ENCODE measurements at places on chromosomes 7 and 10.

DNA sequence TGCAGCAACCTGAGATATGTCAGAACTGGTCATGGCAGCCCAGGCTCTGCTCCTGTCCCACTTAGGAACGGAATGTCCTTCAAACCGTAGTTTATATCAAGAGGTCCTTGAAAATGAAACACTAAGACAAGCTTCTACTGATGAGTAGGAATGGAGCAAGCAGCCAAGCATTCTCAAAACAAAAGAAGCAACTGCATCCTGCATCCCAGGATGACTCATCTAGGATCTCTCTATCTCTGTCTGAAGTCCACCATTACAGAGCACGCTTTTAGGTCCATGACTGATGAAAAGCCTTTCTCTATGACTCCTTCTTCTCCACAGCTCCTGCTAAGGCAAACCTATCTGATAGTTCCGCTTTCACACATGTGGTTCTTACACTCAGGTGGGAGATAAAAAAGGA is 16.3 kb downstream of the MBL2 start:
- no peak for DNase-seq

- no peak for DNase-seq
Observed at GRCh38 chr7:132255115-132255797, 321.0 kb downstream of the PLXNA4 start.

DNA sequence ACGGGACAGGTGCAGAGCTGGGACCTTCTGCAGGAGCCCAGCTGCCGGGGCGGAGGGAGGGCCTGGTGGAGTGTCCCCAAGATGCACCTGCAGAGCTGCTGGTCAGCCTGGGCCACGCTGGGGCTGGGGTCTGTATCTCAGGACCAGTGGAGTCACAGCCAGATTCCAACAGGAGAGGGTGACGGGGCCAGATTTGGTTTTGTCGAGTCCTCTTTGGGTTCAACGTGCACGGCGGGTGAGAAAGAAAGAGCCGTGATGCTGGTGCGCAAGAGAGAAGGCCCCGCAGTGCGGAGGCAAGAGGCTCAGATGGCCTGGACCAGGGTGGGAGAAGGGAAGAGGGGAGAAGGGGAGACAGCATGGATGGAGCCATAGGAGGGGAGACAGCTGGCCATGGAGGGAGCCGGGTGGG is 462.9 kb downstream of the PTPRN2 start:
- DNase-seq: no peak

DNA sequence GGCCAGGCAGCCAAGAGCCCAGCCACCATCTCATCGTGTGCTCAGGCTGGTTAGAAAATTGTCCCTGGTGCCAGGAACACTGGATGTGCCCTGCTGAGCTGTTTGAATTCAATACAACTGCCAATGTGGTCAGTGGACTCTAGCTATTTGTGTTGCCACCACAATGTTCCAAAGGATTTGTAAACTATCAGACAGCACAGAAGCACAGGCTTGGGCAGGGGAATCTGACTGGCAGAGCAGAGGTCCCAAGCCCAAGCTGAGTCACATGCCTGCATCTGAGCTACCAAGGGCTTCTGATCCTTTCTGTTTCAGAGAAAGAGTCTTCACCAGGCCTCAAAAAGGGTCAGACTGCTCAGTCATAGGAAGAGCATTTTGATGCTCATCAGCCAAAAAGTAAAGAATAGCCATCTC is 232.1 kb upstream of the SEMA3C start:
- no peak for DNase-seq

DNA sequence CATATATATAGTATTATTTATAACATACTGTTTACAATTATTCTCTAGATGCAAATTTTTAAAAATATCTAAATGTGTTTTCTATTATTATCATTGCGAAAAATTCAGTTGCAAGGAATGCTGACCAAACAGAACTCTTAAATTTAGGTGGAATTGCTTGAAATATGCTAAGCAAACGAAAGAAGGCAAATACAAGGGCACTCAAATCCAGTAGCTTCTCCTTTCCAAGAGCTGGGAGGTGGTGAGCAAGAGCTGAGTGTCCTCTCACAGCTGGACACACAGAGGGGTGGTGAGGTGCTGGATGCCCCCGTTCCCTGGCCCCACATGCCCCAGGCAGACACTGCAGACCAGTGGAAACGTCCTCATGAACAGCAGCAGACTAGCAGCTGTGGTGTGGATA is 166.0 kb downstream of the TAX1BP1 start:
- DNase-seq: no peak

DNA sequence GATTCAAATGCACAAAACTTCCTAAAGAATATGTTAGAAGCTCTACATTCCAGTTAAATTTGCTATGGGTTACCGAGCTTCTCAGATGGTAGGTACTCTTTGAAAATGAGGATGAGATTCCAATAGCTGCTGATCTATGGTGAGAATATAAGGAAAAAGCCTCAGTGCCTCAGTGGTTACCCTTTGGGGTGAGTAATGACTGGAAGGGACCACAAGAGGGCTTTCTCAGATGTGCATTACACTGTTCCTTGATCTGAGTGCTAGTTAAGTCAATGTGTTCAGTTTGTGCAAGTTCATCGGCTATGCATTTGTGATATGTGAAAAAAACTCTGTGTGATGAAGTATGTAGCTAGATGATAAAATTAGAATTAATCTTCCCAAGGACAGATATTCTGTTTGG is 3.5 kb downstream of the NRCAM start:
- no peak for DNase-seq

- no peak for DNase-seq
Observed at GRCh38 chr10:71314694-71315225, 4.3 kb upstream of the SLC29A3 start.

DNA sequence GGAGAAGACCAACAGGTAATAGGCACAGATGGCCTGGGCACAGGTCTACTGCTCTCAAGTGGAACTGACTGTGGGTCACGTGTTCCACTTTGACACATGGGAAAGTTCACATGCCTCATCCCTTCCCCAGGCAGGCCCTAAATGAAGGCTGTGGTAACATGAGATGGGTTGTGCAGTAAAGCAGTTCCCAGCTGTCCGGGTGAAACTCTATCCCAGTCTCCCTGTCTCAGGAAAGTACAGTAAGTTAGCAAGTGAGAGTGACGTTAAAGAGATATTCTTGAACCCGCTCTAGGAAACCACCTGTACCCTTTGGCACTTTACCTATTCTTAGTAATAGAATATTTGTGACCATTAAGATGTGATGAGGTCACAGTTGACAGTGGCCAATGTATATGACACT is 343.7 kb upstream of the AOAH start:
- DNase-seq: no peak

DNA sequence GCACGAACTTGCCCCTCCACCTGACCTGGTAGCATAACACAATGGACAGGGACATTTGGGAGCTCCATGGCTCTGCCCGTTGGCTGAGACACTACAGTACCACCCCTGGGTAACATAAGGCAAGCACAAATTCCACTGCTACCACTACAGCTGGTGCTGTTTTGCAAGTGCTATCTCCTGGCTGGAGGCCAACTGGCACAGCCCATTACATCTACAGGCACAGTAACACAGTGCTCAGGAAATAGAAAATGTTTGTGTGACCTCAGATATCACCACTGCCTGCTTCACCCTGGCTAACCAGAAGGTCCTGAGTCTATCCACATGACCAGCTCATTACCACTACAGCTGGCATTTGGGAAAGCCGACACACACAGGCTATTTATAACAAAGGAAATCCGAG is 631.1 kb upstream of the MBL2 start:
- DNase-seq: no peak

- no peak for DNase-seq
Observed at GRCh38 chr10:97159646-97160305, 26.0 kb downstream of the SLIT1 start.

DNA sequence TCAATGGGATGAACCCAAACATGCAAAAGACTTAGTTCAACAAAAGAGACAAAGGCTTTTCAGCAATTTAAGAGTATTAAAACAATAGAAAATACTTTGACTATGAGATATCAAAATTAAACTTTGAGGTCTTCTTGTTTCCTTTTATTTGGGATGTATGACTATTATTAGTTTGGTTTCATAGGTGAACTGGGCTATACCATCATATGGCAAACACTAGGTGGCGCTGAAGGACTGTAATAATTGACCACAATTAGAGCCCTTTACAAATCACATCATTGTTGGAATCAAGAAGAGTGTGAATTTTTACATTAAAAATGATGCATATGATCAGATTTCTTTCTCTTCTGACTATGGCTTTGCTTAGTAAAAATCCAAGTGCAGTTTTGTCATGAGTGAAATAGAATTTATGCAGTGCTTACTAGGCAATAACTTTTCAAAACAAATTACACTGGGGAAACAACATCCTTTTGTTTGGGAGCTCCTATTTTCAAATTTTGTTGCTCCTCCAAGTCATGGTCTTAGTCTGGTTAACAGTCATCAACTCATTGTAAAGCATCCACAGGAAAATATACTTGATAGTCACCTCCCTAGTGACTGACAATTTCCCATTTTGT is 14.7 kb upstream of the NXPH1 start:
- DNase-seq: peak; percentile 57

- DNase-seq: no peak
Observed at GRCh38 chr7:44194069-44194468, 4.8 kb upstream of the GCK start.

- DNase-seq: no peak
Observed at GRCh38 chr10:16612981-16613355, 91.3 kb upstream of the C1QL3 start.

DNA sequence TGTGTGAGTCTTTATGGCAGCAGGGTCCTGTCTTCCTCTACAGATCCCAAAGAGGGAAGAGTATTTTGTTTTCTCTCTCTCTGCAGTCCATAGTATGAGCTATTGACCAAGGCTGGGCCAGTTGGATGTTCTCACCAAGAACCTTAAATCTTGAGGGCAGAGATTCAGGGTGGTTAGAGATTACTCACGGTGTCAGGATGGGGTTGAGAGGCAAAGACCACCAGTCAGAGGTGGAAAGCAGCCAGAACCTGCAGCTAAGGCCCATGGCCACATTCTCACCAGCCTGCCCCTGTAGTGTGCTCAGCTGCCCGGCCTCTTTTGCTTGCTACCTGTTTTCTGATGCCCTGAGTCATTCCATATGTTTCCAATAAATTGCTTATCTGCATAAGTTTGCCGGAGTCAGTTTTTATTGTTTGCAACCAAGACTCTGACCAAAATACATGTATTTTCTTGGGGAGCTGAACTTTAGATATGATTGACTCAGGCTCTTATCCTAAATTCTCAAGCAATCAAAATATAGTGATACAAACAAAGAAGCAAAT is 67.0 kb downstream of the MAP3K8 start:
- no peak for DNase-seq

DNA sequence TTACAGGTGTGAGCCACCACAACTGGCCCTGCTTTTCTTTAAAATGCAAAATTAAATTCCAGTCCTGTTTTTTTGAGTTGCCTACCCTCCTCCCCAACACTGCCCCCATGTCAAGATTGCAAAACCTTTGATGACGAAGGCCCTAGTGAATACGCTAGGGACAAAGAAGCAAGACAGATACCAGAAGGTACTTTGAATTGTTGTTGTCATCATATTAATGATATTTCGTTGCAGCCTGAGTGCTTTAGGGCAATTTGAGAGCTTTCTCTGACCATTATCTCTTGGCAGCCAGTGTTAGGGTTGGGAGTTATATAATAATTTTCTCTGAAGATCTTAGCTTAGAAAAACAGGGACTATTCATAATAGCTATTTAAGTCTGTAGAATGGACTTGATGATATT is 7.1 kb downstream of the CCSER2 start:
- no peak for DNase-seq

GRCh38 chr7:25167262-25167843 is 42.3 kb upstream of the CYCS start:
- no peak for DNase-seq

- DNase-seq: no peak
Observed at GRCh38 chr10:52004342-52004949, 305.1 kb upstream of the CSTF2T start.

- DNase-seq: no peak
Observed at GRCh38 chr7:2032030-2032875, 200.5 kb downstream of the MAD1L1 start.

- no peak for DNase-seq
Observed at GRCh38 chr10:90777621-90778020, 80.2 kb downstream of the HTR7 start.

GRCh38 chr7:134903073-134903790 is 83.1 kb upstream of the AGBL3 start:
- DNase-seq: no peak

- DNase-seq: no peak
Observed at GRCh38 chr7:139909379-139910050, 80.5 kb downstream of the TBXAS1 start.

DNA sequence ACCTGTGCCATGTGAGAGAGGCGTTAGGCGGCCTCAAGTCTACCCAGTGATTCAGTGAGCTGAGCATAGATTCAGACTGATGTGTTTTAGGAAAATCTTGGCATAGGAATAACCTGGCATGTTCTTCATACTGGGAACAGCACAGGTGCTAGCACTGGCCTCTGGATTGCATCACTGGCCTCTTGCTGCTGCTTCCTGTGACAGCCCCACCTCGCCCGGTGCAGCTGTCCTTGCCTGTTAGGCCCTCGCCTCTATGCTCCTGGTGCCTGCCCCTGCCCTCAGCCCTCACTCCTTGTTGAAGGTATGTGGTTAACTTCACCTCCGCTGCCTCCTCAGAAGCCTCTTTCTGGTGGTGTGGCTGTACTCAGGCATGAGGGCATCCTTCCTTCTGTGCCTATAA is 46.2 kb downstream of the BLNK start:
- no peak for DNase-seq

DNA sequence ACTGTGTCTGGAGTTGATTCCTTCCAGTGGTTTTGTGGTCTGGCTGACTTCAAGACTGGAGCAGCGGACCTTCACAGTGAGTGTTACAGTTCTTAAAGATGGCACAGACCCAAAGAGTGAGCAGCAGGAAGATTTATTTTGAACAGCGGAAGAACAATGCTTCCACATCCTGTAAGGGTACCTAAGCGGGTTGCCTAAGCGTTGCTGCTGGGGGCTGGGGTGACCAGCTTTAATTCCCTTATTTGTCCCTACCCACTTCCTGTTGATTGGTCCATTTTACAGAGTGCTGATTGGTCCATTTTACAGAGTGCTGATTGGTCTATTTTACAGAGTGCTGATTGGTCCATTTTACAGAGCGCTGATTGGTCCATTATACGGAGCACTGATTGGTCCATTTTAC is 13.2 kb downstream of the AKR1B15 start:
- DNase-seq: no peak

DNA sequence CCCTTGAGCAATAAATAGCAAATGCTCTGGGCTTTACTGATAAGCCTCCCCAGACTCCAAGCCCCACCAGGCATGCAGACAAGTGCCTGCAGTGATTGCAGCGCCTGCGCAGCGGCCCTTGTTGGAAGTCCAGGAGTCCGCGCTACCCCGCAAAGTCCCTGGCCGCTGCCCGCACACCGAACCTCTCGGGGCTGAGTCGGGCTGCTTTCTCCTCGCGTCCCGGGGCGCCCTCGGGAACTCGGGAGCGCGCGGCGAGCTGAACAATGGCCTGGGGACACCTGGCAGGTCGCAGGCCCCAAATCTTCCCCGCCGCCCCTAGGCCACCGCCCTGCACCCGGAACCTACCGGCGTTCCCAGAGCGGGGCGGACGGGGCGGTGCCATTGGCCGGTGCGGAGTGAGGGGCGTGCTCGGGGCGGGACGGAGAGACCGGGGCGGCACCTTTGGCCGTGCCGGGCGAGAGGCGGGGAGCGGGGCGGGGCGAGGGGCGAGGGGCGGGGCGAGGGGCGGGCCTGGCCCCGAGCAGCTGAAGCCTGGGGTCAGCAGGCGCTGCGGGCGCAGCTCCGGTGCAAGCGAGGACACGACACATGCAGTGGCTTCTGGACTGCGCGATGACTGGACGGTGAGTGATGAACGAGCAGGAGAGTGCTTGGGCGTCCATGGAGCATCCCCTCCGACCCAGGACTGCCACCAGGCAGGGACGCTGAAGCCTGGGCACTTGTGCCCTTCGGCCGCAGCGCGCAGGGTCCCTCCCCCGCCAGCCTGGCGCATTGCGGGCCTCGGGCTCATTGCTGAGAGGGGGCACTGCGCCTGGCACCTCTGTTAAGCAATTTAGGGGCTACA is at the start of gene RASSF4:
TSS of gene RASSF4 (plus strand) at position 556 of the 841 bp plus-strand sequence. CDS start 10,401 bp downstream, outside the sequence.
- DNase-seq: peak; percentile 87
